ENCODE measurements at places on chromosomes 7 and 10.
A peak's percentile ranks its signal among the peaks of the same experiment; 100 is the strongest.

DNA sequence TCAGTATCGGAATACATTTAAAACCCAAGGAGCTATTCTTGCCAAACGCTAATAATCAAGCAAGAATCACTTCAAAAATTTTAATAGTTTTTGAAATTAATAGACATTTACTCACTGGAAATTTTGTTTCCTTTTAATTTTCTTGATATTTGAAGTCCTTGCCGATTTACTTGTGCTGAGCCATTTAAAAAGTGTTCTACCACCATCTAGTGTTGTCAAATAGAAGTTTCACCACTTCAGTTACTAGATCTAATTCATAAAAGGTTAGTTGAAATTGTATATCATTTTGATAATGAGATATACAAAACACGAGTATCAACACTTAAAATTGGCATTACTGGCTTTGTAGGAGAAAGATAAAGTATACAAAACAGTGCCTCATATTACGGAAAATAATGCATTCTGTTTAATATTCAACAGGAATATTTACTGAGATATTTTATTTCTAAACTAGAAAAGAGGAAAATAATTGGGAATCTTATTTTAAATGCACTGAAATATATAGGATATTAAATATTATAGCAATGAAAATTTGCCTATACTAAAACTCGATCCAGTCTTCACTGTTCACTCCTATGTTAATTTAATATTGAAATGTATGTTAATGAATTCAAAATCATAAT is 664.8 kb upstream of the SEMA3D start:
- peak; percentile 47 for DNase-seq

DNA sequence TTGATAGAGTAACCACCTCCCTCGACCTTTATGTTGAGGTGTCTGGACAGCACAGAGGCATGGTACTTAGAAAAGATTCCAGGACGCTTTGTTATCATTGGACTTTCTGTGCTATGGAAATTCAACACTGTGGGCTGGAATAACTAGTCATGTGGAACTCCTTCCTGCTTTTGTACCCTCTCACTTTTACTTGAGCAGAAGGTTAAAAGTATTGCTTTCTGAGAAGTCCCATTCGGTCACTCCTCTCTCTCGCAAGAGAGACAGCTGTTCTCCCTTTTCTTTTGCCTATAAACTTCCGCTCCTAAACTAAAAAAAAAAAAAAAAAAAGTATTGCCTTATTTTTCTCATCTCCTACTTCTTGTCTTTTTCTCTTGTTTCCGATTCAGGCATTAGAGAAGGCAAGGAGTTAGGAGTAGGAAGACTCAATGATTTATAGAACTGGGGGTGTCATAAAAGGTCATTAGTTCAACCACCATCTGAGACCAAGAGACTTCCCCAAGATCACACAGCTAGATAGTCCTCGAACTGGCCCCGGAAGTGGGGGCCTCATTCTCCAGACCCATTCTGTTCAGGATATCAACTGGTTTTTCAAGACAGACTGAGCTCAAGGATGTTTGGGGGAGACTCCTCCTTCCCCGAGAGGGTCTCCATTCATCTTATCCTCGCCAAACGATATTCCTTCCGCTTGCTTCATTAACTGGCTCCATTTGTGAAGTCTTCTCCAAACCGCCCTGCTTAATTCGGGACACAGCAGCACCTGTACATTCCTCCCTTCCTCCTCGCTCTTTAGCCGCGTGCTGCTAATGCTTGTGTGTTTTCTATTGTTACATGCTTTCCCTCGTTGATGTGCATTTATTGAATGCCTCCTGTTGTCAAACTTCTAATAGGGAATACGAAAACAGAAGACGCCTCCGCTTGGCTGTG is 995 bp upstream of the INPP5F start:
- DNase-seq = peak; percentile 14

- no peak for DNase-seq
These were observed 38.7 kb downstream of the LRRC20 start for GRCh38 chr10:70343712-70344111.

- no peak for DNase-seq
These were observed 116.8 kb upstream of the BMPER start for GRCh38 chr7:33788531-33788930.

DNA sequence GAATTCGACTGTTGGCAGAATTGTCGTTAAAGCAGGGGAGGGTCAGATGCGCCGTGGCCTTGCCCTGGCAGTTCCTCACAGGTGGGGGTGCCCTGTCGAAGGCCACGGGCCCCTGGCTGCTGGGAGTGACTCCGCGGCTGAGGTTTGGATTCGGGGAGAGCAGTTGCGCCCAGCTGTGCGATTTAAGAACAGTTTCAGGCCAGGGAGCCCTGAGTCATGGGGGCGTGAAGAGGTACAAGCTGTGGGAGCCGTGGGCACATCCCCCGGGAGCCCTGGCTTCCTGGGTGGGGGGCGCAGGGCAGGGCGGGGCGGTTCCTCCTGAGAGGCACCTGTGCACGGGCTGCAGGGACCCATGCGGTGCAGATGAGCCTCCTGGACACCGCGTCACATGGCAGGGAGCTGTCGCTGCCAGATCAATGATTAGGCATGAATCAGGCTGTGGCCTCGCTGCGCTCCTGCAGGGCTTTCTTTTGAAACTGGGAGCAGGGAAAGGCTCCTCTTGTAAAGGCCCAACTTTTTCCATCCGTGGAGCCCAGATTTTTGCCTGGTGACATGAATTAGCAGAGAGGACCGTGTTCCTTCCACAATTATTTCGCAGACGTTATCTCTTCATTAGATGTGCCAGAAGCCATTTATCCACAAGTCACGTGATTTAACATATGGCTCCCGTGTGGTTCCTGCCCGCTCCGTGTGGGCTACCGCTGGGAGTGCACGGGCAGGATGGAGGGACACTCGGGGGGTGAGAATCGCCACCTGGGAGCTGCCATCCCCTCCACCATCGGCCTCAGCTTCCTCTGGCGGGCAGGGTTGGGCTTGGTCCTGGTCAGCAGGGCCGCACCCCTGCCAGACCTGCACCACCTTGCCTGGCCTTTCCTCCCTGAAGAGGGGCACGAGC is 918 bp downstream of the PWWP2B start:
- DNase-seq = peak; percentile 50

GRCh38 chr10:100562008-100562672 is 26.4 kb downstream of the HIF1AN start:
- peak; percentile 63 for DNase-seq

GRCh38 chr10:33871061-33871956 is 536.8 kb upstream of the NRP1 start:
- DNase-seq = no peak

- DNase-seq = no peak
These were observed 67.9 kb upstream of the OGDHL start for GRCh38 chr10:49830016-49830415.

GRCh38 chr10:27391916-27392315 is 112.2 kb upstream of the RAB18 start:
- DNase-seq = no peak

DNA sequence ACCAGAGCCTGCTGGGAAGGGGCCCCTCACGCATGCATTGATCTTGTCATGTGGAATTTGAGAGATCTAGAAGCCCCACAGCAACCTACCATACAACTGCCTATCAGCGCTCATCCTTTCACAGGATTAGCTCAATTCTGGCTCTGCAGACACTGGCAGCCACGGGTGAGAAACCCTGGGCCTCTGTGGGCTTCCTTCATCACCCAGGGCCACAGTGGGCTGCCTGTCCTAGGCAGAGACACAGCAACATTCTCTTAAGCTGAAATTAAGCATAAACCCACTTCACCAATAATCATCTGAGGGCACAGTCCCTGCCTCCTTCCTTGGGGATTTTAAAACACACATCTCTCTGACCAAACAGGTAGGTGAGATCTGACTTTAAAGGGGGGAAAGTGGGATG is 3.3 kb upstream of the PRSS2 start:
- no peak for DNase-seq

DNA sequence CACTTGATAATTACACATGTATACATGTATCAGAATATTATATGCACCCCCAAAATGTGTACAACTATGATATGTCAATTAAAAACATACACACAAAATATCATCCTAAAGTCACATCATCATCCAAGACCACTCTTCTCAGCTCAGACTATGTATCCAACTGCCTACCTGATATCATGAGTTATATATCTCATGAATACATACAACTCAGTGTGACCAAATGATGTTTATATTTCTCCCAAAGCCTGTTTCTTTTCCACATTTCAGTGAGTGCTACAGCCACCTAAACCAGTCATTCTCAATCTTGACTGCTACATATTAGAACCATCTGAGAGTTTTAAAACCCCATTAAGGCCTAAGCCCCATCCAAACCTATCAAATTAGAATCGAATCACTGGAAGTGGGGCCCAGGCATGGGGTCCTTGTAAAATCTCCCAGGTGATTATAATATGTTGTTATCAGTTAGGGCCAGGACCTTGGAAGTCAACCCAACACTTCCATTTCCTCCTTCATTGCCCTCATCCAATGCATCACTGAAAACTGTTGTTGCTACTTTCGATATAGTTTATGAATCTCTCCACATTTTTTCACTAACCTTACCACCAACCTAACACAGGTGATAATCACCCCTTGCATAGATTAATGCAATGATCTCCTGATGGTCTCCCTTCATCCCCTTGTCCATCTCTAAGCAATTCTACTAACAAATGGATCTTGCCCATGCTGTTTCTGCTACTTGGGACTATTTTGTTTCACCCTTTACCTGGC is 53.8 kb upstream of the ITGB8 start:
- DNase-seq = no peak

- DNase-seq = no peak
These were observed 154.4 kb downstream of the CUBN start for GRCh38 chr10:16975188-16975587.

DNA sequence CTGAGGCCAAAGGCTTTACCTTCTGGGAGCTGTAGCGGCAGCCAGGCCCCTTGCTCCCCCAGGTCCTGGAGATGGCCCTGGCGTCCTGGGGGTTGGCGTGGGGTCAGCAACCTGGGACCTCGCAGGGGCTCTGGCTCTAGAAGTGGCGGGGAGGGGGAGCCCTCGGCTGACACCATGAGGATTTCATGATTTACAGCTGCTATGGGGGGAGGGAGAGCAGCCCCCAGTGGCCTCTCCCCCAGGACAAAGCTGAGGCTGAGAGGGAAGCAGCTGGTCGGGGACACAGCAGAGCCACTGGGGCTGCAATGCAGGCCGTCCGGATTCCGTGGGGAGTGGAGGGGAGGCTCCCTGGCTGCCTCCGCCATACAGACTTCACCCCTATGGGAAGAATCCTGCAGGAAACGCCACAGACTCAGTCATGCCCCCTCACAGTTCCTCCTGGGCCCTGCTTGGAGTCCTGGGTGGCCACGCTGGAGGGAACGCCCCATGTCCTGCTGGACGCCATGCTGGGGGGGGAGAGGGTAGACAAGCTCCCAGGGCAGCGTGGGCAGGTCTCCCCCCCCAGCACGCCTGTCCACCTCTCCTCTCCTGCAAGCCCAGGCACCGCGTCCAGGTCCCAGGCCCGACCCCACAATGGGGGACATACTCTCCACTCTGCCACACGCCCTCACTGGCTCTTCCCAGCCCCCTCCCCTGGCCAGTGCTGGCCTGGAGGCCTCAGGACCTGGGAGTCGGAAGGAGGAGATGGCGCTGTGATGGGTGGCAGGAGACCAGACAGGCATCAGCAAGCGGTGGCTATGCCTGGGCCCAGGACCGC is 243.6 kb downstream of the ELFN1 start:
- DNase-seq = no peak

GRCh38 chr7:139099172-139099947 is 10.2 kb downstream of the ZC3HAV1 start:
- no peak for DNase-seq

GRCh38 chr10:62155054-62155680 is 113.5 kb downstream of the RTKN2 start:
- DNase-seq = no peak

GRCh38 chr7:112112822-112113255 is 93.4 kb downstream of the DOCK4 start:
- no peak for DNase-seq

DNA sequence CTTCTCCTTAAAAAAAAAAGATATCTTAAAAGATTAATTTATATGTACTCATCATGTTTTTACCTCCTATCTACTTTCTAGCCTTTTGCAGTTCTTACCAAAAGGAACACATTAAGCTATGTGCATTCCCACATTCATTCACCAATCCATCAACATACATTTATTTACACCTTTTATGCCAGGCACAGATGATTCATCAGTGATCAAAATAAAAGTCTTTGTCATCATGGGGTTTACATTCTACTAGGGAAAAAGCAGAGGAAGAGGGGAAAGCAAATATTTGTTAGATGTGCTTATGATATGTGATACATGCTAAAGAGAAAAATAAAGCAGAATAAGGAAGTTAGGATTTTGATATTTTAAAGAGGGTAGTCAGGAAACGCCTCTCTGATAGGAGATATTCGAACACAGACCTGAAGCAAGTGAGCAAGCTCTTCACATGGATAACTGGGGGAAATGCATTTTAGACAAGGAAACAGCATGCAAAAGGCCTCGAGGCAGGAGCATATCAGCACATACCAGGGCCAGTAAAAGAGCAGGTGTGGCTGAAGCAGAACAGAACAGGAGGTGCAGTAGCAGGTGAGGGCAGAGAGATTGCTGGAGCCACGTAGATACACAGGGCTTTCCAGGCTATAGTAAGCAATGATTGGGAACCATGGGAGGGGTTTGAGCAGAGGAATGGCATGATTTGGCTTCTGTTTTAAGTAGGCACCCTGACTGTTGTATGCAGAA is 67.4 kb downstream of the REEP3 start:
- peak; percentile 28 for DNase-seq

DNA sequence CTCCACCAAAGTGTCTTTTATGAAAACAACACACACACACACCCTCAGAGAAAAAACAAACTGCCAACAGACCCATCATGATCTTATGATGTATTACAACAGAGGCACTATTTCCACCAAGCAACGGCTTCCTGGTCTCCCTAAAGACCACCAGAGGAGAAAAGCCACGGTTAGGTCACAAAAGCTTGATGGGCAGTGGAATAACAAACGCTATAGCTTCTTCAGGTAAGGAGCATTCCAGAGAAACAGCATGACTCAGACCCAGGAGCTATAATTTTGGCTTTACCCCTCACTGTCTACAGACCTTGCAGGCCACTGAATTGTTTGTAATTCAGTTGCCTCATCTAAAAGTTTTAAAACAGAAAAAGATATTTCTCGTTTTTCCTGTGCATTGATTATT is 105.7 kb upstream of the GPR141 start:
- no peak for DNase-seq

- no peak for DNase-seq
These were observed 5.4 kb downstream of the CACNB2 start for GRCh38 chr10:18145652-18146051.

DNA sequence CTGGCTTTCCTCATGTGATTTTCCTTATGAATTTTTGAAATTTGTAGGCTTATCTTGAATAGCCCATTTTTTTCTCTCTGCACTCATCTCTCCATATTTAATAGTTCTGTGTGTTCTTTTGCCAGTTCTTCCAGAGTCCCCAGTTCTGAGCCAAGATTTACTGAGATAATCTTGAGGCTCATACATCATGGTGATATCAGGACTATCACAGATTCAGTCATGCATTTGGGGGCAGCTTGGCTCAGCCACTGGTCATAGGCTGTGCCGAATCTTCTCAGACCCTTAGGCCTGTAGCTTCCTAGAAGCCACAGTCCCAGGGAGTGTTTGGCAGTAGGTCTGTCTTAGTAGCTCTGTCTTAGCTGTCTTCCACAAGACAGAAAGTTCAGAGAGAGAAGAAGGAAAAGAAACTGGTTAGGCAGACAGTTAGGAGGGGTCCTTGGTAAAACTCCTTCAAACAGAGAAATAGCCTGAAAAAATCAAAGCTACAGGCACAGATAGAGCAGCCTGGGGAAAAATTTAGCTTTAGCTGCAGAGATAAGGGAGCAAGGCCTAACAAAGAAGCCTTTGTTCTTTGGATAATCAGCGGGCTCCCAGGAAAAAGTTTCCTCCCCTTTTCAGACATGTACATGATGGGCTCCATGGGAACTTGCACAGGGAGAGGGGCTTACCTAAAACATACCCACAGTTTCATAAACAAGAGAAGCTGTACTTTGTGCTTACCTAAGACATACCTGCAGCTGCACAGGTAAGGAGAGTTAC is 29.1 kb downstream of the FAS start:
- DNase-seq = no peak
